Stimulated activated naive CD4-positive, alpha-beta T cell (primary cell): ENCODE measurements at places on chromosomes 11 and 22.

DNA sequence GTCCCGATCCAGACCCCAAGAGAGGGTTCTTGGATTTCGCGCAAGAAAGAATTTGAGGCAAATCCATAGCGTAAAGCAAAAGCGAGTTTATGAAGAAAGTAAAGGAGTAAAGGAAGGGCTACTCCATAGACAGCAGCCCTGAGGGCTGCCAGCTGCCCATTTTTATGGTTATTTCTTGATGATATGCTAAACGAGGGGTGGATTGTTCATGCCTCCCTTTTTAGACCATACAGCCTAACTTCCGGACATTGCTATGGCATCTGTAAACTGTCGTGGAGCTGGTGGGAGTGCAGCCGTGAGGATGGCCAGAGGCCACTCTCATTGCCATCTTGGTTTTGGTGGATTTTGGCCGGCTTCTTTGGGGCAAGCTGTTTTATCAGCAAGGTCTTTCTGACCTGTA lies 19.4 kb upstream of the SHANK3 start:
- no peak for DNase-seq

DNA sequence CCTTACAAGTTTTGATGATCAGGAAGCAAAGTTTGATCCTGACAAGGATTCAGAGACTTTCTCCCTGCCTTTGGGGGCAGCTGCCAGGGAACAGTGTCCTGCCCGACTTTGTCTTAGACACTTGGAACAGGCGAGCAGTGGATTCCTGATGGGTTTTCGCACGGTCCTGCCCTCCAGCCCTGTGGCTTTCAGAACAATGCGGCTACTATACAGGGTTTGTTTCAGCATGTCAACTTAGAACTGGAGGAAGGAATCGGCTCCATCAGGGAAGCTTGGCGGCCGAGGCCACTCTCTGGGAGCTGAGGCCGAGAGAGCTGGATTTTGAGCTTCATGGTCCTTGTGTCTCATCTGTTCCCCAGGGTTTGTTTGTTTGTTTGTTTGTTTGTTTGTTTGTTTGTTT lies 11.5 kb downstream of the ANO1 start:
- DNase-seq = no peak

DNA sequence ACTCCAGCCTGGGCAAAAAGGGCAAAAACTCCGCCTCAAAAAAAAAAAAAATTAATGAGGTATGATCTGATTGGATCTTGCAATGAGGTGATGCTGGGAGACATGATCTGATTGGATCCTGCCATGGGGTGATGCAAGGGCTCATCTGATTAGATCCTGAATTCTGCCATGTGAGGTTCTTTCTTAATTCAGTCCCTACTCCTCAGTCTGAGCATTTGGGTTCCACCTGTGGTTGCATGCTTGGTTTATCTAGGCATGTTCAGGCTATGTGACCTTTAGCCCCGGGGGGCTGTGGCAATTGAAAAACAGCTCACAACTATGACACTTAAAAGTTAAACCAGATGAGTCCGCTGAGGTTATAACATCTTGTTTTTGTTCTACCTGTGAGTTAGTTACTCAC lies 4.8 kb upstream of the TRIM6 start:
- DNase-seq = no peak

- DNase-seq = no peak
These were observed 16.4 kb downstream of the CDKN1C start for GRCh38 chr11:2869134-2869526.

- no peak for DNase-seq
These were observed 77.3 kb downstream of the ARFGAP2 start for GRCh38 chr11:47099214-47099917.

DNA sequence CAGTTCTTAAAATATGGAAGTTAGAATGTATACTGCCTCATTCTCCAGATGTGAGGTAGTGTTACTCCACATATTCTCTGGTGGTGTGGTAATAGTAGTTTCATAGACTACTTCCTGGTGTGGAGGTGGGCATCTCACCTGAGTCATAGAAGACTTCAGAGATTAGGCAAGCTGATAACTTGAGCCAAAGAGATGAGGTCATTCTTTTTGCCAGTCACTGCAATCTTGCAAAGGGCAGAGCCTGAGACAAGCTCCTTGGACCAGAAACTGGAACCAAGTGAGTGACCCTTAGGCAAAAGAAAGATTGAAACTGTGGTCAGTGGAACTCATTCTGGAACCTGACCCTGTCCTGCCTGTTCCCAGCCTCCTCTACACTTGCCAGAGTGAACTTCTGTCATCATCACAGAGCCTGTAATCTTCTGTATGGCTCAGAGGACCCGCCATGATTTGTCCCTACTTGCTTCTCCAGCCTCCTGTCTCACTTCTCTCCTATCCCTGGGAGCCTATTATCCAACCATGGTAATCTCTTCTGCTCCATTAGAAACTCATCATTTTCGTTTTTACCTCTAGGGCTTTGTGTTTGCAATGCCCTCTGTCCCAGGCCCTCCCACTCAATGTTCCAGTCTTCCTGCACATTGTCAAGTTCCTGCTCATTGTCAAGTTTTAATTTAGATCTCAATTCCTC lies 10.6 kb upstream of the CCDC83 start:
- no peak for DNase-seq

DNA sequence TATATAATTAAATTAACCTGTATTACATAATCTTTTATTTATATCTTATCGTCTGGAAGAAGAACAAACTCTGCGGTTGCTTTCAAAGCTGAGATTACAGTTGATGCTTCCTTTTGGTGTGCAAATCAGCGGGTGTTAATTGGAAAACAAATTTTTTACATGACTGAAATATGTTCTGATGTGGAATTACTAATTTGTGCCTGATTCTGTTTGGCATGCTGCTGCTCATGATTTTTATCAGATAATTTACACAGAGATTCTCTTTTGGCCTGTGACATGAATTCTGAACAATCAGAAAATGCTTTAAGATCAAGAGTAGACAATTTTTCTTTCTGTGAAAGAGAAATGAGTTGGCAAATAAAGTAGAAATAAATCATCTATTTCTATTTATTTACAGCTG lies 510.8 kb downstream of the NELL1 start:
- no peak for DNase-seq

DNA sequence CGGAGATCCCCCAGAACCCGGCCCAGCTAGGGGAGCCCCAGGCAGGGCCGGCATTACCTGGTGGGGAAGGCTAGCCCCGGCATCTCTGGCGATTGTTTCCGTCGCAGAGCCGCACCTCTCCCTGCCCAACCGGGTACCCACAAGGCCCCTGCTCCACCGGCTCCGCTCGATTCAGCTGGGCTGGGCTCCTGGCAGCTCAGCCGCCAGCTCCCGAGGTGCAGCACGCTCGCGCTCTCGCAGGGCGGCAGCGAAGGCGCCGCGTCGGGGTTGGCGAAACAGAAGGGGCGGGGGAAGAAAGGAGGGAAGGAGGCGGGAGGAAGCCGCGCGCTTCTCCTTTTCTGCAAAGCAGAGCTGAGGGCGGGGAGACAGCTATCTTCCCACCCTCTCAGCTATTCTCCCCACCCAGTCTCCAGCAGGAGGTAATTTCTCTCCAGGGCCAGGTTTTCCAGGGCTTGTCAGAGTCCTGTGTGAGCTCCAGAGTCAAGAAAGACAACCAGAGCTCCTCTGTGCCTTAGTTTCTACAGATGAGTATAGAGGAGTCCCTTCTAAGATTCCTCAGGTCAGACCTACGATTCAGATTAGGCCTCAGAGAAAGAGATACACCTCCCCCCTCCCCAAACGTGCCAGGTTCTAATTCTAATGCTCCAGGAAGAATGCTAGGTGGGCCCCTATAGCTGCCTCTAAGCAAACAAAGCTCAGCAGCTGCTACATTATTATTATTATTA lies 62.0 kb downstream of the PAK1 start:
- DNase-seq = peak; percentile 57

DNA sequence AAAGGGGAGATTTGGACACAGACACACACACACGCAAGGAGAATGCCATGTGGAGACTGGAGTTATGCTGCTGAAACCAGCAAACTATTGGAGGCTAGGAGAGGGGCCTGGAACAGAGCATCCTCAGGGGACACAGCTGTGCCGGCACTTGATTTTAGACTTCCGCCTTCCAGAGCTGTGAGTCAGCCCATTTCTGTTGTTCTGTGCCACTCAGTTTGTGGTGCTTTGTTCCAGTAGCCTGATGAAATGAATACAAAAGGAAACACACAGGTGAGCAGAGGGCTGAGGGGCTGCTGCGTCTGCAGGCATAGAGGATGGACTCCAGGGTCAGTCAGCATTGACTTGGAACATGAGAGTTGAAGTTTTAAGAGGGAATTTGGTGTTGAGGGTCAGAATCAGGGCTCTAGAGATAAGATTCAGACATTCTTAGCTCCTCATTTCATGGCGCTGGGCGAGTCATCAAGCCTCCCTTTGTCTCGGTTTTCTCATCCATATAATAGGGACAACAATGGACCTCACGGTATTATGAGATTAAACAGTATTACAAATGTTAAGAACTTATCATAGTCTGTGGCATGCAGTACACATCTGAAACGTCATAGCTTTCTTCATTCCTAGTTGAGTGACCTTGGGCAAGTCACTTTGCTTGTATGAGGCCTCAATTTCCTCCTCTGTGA lies 191.0 kb downstream of the MIAT start:
- no peak for DNase-seq

GRCh38 chr11:8317159-8317558 lies 53.5 kb upstream of the LMO1 start:
- no peak for DNase-seq

DNA sequence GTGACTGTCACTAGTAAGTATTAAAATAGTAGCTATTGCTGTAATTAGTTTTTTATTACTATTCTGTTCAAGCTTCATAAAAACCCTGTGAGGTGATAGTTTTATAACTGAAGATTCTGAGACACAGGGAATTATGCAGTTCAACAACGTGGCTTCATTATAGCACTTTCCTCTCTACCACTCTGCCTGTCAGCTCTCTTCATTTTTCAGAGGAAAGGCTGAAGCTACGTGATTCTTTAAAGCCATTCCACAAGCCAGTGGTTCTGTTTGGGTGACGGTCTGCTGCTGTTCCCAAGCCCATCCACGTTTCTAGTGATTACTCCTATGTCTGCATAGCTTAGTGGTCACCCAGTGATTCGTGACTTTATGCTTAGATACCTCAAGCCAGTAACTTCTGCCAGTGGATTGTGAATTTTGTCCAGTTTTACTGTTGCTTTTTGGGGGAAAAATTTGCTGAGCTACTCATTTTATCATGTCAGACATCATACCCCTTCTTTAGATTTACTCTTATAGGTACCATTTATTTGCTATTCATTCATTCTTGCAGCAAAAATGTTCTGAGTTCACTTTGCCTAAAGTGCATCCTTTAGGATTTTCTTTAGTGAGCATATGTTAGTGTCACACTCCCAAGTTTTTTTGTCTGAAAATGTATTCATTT lies 59.8 kb downstream of the UVRAG start:
- DNase-seq = no peak

GRCh38 chr11:133339495-133340140 lies 192.7 kb downstream of the OPCML start:
- no peak for DNase-seq

DNA sequence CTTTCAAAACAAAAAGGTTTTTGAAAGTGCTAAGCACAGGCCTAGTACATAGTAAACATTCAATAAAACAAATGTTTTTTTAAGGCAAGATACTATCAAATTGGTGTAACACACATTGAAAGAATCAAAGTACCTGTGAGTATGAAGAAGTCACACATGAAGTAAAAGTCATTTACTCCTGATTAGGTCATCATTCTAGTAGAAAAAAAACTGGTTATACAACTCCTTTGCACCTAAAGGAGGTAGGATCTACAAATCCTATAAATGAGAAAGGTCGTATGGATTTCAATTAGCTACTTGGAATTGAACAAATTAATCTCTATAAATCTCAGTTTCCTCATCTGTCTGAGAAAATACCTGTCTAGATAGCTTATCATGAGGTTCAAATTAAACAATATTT lies 80.8 kb downstream of the SIK3 start:
- DNase-seq = no peak

- no peak for DNase-seq
These were observed 6.5 kb downstream of the PACS1 start for GRCh38 chr11:66076561-66076960.

GRCh38 chr11:78140392-78141077 lies 1.1 kb upstream of the ALG8 start:
- no peak for DNase-seq

DNA sequence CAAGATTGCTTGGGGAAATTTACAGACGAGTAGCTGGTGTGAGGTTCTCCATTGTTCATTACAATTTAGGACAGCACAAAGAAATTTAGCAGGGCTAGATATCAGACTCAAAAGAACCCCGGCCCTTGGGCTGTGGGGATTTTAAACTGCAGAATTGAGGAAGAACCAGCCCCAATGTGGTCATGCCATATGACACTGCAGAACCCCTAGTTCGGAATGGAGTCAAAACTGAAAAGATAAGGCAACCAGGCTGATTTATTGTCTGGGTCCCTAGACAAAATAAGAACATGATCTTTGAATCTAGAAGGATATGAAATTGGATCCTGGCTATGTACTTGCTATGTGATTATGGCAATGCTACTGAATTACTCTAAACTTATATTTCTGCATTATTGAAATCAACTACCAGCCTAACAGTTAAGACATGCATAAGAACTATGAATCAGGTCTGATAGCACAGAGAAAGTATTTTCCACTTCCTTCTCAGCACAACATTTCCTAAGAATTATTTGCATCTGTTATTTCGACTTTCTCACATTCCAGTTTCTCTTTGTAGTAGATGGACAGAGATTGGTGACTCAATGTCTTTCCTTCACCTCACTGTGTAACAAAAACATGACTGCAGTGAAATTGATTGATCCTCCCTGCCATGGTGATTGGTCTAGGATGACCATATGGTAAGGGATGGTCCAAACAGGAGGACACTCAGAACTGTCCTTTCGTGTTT lies 13.2 kb downstream of the MMP3 start:
- no peak for DNase-seq

- DNase-seq = no peak
These were observed 14.0 kb upstream of the MCHR1 start for GRCh38 chr22:40665312-40665711.

- no peak for DNase-seq
These were observed 43.8 kb upstream of the NECTIN1 start for GRCh38 chr11:119772641-119773415.

- no peak for DNase-seq
These were observed 90.7 kb downstream of the FAM76B start for GRCh38 chr11:95698676-95699557.

GRCh38 chr11:3942160-3942955 lies 86.9 kb downstream of the STIM1 start:
- DNase-seq = peak; percentile 48

DNA sequence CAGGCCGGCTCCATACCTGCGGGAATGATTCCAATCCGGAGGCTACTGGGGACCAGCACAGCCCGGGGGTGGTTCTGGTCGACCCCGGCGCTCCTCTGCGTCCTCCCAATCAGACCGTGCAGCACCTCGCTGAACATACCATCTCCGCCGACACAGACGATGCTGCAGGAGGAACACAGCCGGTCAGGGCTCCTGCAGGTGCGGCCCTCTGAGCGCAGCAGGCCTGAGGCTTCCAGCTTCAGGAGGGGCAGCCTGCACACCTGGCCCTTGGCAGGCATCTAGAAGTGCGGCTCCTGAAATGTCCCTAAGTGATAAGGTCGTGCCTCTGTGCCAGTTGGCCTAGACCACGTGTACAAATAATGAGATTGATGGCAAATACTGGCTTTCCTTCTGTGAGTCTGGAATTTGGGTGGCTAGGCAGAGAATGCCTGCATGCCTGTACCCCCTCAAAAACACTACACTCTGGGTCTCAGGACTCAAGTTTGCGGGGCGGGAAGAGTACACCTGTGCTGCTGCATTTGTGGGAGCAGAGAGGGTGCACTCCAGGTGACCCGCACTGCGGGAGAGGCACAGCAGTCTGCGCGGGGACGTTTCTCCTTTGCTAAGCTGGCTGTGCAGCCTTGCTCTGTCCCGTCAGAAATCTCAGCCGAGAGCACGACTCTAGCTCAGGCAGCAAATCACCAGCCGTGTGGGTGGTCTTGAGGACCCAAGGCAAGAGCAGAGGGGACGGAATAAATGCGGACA lies 30.1 kb downstream of the CERK start:
- DNase-seq = no peak
